Activated CD4-positive, alpha-beta T cell treated with anti-CD3 and anti-CD28 coated beads, Interleukin-2, Interleukin-6, amounts not matched to agents 100 ng/mL and 50 ng/mL, durations not matched to agents 16 hours and 8 hours (primary cell): ENCODE measurements at places on chromosomes 1 and 21.

- peak; percentile 64 for DNase-seq
Measured at GRCh38 chr1:109201123-109201703, 12.5 kb upstream of the SARS1 start.

DNA sequence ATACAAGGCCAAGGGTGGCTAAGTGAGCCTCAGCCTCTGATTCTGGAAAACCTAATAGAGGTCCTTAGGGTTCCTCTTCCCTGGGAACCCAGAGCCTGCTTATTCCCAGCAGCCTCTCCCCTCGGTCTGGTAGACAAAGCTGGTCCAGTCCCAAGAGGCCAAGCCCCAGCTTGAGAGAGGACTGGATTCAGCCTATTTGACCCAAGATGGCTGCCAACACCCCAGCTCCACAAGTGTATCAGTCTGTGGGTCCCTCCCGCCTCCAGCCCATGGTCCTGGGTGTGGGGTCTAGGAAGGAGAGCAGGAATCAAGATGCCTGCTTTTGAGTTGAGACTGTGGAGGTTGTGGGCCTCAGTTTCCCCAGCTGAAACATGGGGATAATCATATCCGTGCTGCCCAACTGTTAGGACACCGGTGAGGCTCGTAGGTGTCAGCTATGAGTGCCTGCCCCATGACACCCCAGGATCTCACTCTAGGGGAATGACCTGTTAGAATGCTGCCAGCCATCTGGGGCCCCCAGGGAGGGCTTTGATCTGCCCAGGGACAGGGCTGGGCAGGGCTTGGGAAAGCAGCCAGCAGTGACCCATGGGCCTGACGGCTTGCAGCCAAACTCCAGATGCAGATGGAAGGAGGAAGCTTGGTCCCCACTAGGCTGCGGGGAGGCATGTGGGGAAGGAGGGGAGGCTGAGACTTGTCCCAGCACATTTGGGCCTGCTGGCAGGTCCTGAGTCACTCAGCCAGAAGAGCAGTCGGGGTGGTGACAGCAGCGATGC, 45.4 kb downstream of the NUAK2 start:
- no peak for DNase-seq

- DNase-seq: no peak
Measured at GRCh38 chr1:109850827-109851226, 59.8 kb upstream of the CSF1 start.

- DNase-seq: no peak
Measured at GRCh38 chr1:41515131-41515678, 30.7 kb upstream of the EDN2 start.

DNA sequence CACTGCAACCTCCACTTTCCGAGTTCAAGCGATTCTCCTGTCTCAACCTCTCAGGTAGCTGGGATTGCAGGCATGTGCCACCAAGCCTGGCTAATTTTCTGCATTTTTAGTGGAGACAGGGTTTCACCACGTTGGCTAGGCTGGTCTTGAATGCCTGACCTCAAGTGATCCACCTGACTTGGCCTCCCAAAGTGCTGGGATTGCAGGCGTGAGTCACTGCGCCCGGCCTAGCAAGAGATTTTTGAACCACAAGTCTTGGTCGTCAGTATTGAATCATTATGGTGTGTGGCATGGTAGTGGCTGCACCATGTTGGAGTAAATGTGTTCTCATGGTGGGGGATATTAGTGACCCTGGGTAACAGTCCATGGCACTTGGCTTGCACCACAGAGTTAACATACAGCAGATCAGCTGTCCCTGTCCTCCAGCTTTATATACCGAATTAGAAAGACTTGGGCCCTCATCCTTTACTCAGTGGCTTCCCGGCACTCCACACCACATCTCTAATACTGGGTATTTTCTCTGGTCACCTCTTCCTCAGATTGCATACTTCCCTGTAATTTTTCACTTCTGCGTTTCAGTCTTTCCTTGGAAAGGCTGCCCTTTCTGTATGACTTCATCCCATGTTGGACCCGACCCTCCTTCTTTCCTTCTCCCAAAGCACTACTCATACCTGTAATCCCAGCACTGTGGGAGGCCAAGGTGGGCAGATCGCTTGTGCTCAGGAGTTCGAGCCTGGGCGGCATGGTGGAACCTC, 25.1 kb downstream of the AK4 start:
- DNase-seq: no peak

GRCh38 chr1:33050221-33051076, 13.8 kb upstream of the AK2 start:
- DNase-seq: no peak

- DNase-seq: no peak
Measured at GRCh38 chr1:204341380-204341779, 18.3 kb downstream of the PLEKHA6 start.

- no peak for DNase-seq
Measured at GRCh38 chr1:229669333-229669732, 43.3 kb downstream of the URB2 start.

DNA sequence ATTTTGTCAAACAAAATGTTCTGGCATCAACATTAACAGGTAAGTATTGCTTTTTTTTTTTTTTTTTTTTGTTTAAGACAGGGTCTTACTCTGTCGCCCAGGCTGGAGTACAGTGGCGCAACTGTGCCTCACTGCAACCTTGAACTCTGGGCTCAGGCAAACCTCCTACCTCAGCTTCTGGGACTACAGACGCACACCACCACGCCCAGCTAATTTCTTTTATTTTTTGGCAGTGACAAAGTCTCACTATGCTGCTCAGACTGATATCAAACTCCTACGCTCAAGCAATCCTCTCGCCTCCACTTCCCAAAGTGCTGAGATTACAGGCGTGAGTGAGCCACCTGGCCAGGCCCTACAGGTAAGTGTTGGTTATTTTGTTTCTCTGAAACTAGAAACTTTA, 2.4 kb downstream of the TUT4 start:
- no peak for DNase-seq

DNA sequence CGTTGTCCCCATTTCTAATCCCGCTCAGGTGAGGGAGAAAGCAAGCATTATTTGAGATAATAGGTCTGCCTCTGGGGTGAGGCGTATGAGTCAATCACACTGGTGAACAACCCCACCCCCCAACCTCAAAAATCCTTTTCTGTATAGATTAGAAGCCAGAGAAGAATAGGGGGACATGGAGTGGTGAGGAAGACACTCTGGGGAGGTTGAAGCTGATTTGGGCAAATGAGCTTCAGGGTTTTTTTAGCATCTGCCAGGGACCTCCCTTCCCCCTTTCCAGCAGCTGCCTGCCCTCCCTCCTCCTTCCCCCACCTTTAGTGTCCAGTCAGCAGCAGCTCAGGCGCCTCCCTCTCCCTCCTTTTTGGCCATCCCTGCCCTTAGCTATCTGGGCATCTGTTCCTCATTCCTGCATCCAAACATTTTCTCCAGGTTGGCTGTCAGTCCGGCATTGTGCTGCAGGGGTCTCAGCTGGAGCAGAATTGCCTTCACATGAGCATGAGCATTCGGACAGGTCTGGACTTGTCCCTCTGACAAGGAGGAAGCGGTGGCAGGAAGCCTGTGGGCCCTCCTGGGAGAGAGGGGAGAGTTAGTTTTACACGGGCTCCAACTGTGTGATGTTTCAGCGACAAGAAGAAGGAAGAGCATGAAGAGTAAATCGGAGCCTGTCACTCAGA, 30.8 kb upstream of the PTGFRN start:
- peak; percentile 33 for DNase-seq

GRCh38 chr1:9073143-9073542, 3.7 kb upstream of the SLC2A5 start:
- no peak for DNase-seq

DNA sequence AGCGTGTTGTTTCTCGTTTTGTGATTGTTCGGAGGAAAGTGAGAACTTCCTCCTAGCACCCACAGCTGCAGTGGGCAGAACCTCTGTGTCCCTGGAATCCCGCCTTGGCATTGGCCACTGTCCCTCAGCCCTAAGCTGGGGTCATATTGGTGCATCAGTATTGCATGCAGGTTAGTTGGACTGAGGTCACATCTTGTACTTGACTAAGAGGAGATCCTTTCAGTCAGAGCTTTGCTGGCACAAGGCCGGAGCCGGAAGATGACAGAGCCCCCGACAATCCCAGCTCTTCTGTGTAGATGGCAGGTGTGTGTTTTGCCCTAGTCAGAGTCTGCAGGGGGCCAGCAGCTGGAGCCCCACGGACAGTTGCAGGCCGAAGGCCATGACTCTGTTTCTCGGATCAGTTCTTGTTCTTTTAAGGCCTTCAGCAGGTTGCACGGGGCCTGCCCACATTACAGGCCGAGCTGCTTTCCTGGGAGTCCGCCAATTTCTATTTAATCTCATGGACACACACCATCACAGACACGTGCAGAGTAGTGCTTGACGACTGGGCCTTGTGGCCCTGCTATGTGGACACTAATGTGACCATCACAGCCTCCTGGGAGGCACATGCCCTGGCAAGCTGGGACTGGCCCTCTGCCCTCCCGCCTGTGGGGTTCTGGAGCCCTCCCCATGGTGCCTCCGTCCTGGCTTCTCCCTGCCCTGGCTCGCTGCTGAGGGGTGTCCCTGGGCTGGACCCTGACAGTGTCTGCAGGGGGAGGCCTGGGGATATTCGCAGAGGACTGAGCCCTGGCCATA, 14.9 kb downstream of the SNAP47 start:
- no peak for DNase-seq

DNA sequence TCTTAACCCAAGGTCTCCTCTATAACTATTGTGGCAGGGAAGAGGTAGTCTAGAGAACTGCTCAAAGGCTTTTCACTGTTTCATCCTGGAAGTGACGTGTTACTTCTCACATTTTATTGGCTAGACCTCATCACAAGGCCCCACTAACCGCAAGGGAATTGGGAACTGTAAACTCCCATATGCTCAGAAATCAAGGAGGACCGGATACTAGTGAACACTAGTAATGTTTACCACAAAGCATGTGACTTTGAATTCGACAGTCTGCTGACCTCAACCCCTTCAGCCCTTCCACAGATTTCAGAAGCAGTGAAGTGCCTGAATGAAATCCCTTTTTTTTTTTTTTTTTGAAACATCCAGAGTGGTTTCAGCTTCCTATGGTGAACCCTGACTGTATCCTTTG, 3.4 kb upstream of the EEIG2 start:
- no peak for DNase-seq

- DNase-seq: no peak
Measured at GRCh38 chr1:98865796-98866195, 138.9 kb downstream of the PLPPR5 start.

DNA sequence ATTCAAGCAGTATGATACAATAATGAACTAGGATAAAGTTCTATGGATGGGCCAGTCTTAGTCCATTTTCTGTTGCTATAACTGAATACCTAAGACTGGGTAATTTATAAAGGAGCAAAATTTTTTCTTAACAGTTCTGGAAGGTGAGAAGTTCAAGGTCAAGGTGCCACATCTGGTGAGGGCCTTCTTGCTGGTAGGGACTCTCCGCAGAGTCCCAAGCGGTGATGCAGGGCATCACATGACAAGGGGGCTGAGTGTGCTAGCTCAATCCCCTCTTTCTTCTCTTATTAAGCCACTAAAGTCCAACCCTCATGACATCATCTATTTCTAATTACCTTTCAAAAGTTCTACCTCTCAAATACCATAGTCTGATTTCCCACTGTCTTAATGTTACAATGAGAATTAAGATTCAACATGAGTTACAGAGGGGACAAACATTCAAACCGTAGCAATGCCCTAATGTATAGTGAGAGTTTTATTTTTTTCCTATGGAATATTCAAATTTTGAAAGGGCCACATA, 92.2 kb upstream of the QSOX1 start:
- DNase-seq: no peak

GRCh38 chr1:110749960-110750359, 75.2 kb upstream of the KCNA3 start:
- DNase-seq: no peak

DNA sequence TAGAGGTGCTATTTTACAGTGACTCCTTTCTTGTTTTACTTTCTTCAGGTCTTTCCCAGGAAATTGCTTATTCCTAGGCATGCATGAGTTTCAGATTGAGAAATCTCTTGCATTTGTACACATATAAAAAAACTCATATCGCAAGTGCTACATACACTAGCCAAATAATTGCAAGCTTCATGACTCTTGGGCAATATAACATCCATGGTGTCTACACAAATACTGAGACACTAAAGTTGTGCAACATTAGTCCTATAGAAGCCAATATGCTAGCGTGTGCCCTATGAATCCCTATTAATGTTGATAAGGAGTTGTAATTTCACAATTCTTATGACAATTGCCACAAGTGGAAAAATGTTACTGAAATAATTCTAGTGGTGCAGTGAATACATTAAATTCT, 591.0 kb downstream of the ADGRL2 start:
- DNase-seq: no peak

- no peak for DNase-seq
Measured at GRCh38 chr1:161728376-161729226, 7.3 kb downstream of the FCRLB start.

DNA sequence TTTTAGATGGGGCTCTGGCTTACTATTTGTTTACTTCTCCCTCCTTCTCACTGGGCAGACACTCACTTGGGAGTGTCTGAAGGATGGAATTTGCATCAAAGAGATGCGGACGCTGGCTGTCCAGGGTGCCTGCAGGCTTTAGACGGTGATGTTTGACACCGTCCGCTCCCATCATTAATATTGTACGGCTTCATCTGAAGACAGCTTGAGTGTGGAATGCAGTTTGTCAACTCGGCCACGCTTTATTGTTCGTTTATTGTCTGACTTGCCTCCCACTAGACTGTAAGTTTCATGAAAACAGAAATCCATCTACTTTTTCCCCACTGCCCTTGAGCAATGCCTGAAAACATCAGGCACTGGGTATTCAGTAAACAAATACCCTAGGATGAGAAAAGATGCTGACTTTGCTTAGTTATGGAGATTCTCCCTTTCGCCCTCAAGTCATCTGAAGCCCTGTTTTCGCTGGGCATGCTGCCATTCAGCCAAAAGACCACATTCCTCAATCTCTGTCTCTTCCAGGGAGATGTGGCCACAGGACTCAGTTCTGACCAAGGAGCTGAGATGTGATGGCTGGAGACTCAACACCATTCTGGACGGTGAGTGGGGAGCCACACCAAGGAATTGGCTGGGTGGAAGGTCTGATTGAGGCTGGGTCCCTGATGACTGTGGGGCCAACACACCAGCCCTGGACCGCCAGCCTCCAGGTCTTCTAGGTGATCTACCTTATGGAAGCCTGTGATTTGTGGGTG, 87.6 kb downstream of the BCAR3 start:
- no peak for DNase-seq

DNA sequence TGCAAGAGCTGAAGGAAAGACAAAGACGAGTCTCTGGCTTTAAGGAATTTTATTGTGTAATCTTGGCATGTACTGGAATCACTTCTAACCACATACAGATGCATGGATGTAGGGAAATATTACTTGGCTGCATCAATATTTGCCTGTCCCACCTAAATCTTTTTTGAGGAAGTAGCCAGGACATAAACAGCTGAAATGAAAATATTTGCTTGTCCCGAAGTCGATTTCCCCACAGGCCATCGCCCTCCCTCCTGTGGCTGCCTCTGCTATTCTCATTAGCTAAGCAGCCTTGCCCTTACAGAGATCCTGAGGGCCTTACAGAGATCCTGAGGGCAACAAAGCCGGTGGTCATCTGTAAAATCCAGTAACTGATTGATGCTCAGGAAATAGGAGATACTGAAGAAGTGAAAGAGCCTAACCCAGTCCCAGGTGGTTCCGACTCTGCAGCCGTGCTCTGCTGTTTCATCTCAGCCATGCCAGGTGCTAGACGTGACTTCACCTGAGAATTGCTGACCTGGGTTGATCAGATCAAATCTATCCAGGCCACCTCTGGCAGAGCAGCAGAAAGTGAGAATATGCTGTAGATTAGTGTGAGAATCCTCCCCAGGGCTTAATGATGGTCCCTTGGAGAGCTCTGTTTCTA, 25.5 kb downstream of the MAN1C1 start:
- DNase-seq: no peak
